ENCODE measurements at places on chromosomes 3 and 15.

GRCh38 chr3:111906656-111907055, 47.6 kb downstream of the PHLDB2 start:
- no peak for DNase-seq

GRCh38 chr3:121491683-121492320, 54.0 kb downstream of the POLQ start:
- no peak for DNase-seq

DNA sequence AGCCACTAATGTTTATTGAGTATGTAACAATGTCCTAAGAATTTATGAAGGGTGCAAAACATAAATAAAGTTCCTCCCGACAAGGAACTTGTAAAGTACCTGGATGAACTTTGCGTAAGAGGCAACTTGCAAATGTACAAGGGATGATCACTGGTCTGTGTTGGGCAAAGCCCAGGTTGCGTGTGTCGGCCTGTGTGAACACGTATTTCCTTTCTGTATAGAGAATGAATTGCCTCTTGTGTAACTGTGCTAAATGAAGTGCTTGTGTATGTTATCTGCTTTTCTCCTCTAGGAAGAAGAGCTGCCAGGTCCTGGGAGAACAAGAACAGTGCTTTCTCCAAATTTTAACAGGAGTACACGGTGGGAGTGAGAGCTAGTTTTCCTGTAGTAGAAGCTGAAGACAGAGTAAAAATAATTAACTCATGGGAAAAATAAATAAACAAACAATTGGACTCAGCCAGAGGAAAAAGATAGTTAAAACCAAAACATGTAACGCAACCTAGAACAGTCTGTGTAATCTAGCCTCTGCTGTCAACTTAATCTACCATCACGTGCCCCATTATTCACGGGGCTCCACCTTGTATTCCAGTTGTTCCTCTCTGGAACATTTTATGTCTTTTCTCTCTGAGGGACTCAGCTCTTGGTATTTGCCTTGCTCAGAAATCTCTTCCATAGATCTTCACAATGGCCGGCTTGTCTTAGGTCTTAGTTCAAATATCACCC, 83.7 kb upstream of the RASGRP1 start:
- DNase-seq = no peak

- no peak for DNase-seq
Measured at GRCh38 chr3:43759297-43759782, 68.6 kb downstream of the ABHD5 start.

DNA sequence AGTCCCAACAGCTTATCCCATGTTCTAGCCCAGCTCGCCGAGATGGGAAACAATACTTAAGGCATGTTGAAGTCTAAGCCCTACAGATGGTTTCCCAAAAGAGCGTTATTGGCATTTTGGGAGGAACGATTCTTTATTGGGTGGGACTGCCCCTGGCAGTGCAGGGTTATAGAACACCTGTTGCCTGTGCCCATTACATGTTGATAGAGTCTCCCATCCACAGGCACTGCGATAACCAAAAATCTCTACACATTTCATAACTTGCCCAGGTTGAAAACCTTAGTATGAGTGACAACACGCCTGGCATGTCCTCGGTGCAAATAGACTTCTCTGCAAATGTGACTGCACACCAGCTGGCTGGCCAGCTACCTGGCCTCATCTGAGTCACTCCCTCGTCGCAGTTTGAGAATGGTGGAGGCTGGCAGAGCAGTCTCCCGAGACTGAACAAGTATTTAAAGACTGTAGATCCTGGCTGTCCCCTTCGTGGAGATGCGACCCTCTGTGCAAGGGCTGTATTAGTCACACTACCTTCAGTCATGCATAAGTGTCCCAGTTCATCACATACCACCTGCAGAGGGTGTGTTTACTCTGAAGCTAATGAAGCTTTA, 18.7 kb downstream of the ZNF80 start:
- DNase-seq = no peak
